ENCODE measurements at places on chromosomes 3 and 15. TPM values are rescaled to one million over a fixed set of nuclear protein-coding genes. Genes with fewer than 3 reads are reported as not detected.

UACA gene
- 3.2 TPM for total RNA-seq

SLC22A14 gene
- total RNA-seq, result not detected

DNA sequence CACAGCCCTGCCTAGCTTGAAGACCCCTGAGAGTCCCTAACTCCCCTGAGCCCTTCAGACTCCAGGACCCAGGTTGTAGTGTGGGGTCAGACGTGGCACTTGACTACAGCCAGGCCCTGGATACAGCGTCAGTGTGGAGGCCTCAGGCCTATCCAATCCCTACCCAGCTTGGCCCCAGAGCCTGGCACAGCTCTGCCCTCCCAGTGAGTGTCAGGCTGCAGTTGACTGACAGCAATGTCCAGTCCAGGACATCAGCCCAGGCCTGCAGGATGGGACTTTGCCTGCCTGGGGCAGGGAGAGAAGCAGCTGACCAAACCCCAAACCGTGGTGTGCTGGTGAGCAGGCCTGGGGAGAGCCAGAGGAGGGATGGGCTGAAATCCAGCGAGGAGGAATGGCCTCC, 27.3 kb downstream of the KLF13 start:
- no peak for DNase-seq

HEXA gene
- 77.4 TPM for total RNA-seq

CFAP100 gene
- total RNA-seq, result not detected

GRCh38 chr15:70235347-70235746, 137.6 kb upstream of the TLE3 start:
- DNase-seq, result no peak
